ENCODE measurements at places on chromosomes 5 and 9.

GRCh38 chr5:113202746-113203716 lies 226.4 kb downstream of the DCP2 start:
- DNase-seq, result no peak

DNA sequence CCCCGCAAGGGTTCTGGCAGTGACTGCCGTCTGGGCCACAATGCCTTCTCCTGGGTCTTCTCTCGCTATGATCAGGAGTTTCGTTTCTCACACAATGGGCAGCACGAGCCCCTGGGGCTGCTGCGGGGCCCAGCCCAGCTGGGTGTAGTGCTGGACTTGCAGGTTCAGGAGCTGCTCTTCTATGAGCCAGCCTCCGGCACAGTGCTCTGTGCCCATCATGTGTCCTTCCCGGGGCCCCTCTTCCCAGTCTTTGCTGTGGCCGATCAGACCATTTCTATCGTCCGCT lies 7.0 kb downstream of the HDHD3 start:
- no peak for DNase-seq

DNA sequence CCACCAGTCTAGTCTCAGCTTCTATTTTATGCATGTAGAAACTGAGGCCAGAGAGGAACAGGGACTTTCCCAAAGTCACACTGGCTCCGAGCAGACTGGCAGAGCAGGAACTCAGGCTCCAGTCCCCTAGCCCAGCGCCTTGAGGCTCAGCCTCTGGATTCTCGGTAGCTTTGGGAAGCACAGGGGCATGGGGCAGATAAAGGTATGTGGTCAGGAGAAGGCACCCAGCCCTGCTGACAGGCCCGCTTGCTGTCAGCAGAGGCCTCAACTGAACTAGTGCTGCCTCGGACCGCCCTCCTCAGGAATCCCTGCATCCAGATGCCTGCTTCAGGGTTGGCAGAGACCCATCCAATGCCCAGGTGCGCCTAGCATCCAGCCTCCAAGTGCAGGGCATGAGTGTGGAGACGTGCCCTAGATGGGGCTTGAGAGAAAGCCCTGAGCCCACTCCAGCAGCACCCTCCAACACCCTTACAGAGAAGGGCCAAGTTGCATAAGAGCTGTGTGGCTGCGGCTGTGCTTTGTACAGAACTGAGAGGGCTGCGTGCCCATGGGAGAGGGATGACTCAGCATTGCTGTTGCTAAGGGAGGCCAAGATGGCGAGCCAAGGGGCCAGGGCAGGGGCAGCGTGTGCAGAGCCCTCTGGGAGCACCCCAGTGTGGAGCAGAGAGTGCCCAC lies 168.6 kb downstream of the MACROH2A1 start:
- no peak for DNase-seq

DNA sequence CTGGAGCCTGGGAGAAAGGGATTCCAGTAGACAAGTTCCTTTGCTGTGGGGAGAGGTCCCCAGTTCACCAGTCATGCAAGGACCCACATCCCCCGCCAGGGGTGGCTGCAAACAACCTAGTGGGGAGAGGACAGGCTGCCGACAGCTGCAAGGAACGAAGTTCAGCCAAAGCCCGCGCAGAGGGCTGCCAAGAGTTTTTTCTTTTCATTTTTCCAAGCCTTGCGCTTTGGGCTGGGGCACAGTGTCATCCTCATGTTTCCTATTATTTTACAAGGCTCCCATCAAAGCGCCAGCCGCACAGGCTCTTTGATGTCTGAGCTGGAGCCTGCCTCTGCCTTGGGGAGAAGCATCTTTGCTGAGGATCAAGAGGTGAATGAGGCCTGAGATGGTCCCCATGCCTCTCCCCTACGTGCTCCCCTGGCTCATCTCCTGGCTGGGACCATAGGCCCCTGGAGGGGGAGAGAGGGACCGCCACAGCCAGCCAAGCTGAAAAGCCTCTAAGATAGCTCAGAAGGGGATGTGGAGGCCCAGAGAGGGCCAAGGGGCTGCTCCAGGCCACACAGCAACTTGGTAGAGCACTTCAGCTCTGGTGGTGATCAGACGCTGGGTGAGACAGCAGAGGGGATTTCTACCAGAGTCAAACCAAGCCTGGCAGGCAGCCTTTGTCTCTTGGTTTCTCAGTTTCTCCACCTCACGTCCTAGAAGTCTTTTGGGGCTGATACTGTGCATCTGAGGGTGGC lies 50.4 kb upstream of the SYNPO start:
- DNase-seq, result no peak

DNA sequence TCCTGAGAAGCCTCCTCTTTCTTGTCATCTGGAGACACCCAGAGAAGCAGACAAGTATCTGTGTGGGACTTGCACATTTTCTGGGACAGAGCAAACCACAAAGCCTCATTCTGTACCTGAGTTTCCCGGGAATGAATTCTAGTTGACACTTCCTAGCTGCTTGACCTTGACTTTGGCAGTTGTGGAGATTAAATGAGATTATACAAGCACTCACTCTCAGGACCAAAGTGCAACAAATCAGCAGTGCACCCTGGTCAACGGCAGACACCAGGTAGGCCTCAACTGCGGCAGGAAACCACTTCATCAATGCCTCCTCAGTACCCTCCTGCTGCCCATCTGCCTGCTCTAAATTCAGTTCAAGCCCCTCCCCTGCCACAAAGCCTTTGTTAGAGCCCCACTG lies 114.7 kb upstream of the PANK3 start:
- no peak for DNase-seq

DNA sequence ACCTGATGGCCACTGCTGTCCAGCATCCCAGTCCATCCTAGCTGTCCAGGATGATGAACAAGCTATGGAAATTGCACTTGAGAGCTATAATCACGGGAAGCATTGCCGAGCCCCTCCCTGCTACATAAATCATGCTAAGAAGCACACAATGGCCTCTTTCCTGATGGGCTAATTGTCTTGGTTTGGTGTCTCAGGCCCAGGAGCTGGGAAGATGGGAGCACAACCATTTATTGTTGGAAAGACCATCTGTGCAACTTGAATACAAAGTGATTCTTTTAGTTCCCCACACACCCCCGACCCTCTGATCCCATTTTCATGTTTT lies 80.4 kb downstream of the RGS3 start:
- DNase-seq, result no peak

GRCh38 chr9:114051706-114052105 lies 26.4 kb downstream of the AMBP start:
- DNase-seq, result no peak

GRCh38 chr5:139733010-139733688 lies 62.5 kb upstream of the PSD2 start:
- DNase-seq, result no peak

- no peak for DNase-seq
Observed at GRCh38 chr9:16342246-16343020, 528.0 kb downstream of the BNC2 start.

DNA sequence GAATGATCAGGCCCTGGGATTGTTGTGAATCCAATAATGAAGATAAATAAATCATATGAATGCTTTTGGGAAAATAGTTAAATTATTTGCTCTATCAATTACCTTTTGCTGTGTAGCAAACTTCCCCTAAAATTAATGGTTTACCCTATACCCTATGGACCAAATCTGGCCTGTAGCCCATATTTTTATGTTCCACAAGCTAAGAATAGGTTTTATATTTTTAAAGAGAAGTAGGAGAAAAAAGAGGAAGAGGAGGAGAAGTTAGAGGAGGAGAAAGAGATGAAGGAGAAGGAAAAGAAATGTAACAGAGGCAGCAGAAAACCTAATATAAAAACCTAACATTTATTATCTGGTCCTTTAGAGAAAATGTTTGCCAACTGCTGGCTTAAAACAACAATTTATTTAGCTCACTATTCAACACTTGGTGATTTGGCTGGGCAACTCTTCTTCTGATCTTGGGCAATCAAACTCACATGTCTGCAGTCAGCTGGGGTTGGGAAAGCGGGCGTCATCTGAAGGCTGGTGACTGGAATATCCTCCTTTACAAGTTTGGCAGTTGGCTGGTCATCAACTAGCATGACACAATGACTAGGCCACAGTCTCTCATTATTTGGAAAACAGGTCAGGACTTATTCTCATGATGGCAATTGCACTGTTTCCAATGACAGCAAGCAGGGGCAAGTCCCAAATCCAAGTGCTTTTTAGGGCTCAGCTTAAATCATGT lies 522.9 kb downstream of the RASEF start:
- DNase-seq, result no peak

DNA sequence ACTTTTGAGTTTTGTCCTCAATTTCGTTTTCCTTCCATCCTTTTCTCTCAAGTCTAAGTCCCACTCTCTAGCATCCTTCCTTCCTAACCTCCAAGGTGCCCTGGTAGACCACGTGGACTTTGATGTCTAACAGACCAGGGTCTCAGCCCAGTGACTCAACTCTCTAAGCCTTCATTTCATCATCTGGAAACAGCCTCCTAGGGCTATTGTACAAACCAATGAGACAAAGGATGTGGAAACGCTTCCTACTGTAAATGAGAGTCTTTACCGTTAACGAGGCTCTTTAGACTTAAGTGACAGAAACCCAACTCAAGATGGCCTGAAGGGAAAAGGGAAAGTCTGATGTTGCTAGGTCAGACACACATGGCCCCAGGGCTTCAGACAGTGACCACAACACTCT lies 49.2 kb upstream of the CPLX2 start:
- DNase-seq, result no peak

GRCh38 chr5:73263001-73263710 lies 90.2 kb downstream of the TMEM174 start:
- no peak for DNase-seq

DNA sequence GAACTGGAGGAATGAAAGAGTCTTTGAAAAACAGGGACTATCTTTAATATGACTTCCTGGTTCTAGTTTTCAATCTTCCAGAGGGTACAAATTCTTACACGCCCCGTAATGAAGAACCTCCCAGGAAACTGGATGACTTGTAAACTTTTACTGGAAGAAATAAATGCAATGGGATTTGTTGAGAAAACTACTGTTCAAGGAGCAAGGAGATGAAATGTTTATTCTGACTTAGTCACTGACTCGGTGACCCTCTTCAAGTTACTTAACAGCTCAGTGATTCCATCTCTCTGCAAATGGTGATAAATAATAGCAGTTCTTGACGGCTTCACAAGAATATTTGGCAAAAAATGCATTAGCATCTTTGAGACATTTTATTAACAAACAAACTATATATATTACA lies 858.6 kb downstream of the PTPRD start:
- no peak for DNase-seq

- DNase-seq, result no peak
Observed at GRCh38 chr9:104604801-104605200, 626 bp downstream of the OR13C2 start.

DNA sequence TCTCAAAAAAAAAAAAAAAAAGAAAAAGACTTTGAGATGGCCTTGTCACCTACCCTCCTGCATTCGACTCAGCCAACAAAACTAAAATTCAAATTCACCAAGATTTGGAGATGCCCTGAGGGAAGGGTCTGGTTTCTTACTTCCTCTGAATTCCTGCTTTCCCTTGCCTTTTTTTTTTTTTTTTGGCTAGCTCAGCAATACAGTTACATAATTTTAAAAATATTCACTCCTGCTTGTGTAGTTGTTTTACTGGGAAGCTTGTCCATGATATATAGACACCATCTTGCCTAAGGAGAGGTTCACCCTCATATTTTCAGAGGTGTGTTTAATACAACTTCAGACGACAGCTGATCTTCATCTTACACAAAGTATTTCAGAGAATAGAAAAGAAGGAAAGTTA lies 21.3 kb upstream of the SERINC5 start:
- no peak for DNase-seq

- no peak for DNase-seq
Observed at GRCh38 chr5:75053054-75053303, 621 bp upstream of the GCNT4 start.

- DNase-seq, result no peak
Observed at GRCh38 chr9:107615321-107615720, 125.8 kb upstream of the KLF4 start.

DNA sequence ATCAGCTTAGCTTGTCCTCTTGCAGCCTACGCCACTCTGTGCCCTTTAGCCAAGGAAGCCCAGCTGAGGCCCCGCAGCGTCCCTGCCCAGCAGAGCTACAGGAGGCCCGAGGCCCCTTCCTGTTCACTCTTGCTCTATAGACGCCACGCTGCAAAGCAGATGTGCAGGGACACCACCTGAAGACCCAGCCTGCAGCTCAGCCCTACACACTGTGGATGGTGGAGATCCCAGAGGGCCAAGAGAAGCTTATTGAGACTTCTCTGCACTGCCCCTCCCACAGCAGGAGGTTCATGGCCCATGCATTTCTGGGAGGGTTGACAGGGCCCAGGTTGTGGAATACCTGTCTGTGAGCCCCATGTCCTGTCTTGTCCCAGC lies 33.6 kb downstream of the IRF1 start:
- DNase-seq, result no peak

DNA sequence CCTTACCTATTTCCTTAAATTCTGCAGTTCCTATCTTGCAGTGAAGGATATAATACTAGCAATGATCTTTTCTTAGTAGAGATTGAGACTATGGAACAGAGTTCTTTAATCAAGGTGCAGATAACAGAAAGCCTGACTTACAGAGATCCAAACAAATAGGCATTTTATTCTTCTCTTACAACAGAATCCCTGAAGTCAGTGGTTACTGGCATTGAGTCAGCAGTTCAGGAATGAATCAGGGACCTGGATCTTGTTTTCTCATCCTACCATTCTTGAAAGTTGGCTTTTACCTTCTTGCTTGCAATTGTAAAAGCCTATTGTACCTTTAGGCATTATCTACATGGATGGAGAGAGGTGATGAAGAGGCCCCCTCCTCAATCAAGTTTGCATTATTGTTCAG lies 47.5 kb upstream of the TLE4 start:
- no peak for DNase-seq

- no peak for DNase-seq
Observed at GRCh38 chr9:16268067-16268881, 602.2 kb downstream of the BNC2 start.

- DNase-seq, result no peak
Observed at GRCh38 chr5:148981353-148981752, 81.5 kb downstream of the SH3TC2 start.

DNA sequence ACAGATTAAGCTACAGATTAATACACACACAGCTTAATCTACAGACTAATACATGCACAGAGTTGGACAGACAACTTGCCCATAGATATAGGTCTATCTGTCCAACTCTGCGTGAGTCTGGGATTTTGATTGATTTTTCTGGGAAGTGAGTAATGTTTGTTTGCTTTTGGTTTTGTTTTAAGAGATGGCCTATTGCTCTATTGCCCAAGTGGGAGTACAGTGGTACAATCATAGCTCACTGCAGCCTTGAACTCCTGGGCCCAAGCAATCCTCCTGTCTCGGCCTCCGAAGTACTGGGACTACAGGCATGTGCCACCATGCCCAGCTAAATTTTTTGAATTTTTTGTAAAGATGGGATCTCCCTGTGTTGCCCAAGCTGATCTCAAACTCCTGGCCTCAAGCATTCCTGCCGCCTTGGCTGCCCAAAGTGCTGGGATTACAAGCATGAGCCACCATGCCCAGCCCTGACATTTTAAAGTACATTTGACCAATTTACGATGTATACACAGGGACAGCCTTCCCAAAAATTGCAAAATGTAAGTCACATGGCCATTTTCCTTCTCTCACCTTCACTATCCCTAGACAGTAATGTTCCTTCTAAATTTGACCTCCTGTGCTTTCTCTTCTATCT lies 50.8 kb downstream of the PAPPA start:
- no peak for DNase-seq
